ENCODE measurements at places on chromosomes 6 and 20.

DNA sequence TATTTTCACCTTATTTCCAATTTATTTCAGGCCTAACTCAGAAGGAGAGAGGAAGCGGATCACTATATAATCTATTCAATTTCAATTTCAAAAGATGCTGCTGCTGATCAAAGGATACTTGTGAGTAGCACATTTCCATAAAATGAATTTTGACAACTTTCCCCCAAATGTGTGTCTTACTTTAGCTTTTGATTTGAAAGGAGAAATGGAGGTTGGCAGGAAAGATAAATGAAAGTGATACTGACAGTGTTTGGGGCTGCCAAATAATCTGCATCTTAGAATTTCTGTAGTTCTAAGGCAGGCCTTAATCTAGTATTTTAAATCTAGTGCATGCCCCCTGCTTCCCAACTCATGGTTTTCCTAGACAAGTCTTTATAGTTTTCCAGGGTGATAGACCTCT is 535.4 kb downstream of the DOK5 start:
- DNase-seq, result no peak

GRCh38 chr6:8858854-8859331 is 423.5 kb upstream of the SLC35B3 start:
- DNase-seq, result no peak

DNA sequence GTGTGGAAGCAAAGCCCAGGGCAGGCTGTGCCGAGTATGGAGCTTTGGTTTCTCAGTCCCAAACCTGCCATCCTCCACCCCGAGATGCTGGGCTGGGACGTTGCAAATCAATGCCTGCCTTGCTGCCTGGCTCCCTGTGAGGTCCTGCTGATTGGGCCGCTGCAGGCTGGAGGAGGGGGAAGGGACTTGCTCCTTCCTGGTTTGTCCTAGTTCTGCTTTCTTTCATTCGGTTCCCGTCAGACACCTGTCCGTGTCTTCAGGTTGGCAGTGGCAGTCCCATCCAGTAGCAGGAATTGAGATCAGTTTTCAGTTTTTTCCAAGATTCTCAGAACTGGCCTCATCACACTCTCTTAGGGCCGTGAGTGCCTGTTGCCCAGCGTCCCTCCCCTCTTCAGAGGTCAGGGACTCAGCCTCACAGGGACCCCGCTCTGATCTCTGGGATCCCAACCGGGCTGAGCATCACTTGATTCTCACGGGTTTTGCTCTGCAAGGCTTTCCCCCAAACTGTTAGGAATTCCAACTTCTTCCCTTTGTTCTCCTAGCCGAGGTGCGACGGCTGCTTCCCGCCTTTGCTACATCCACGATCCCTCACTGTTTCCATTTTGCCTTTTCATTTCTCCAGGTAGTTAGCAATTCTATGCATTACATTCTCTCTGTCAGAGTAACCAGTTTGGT is 24.2 kb upstream of the TAGAP start:
- no peak for DNase-seq

- DNase-seq, result no peak
Measured at GRCh38 chr20:18585134-18585533, 2.7 kb upstream of the DTD1 start.

GRCh38 chr20:5000263-5001173 is 792 bp downstream of the SLC23A2 start:
- DNase-seq, result no peak

DNA sequence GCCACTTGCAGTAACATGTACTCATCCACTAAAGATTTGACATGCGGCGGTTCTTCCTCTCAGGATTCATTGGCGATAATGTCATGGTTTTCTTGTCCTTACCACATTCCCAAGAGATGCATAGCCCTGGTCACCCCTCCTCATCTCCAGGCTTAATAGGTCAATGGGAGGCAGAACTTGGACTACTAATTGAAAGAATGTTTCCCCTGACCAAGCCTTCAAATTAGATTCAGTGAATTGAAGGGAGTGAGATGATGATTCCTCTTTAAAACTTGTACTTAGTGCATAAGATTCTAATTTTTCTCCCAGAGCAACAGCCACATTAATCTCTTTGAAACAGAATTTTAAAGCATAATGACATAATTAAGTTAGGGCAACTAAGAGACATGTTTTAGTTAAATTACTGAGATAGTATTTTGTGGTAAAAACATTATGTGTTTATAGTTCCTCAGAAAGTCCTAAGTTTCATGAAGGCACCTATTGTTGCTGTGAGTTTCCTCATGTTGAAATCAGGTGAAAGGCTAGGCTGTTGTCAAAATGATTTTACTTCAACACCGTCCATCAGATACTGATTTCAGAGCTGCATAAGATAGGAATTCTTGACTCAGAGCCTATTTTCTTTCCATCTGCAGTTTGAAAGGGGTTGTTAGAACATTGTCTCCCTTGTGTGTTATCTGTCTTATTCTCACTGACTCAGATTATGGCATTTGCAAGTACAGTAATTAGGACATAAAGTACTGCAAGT is 48.5 kb downstream of the STK4 start:
- no peak for DNase-seq

- DNase-seq, result no peak
Measured at GRCh38 chr6:123897965-123898364, 94.3 kb downstream of the NKAIN2 start.

- DNase-seq, result no peak
Measured at GRCh38 chr6:163705923-163706322, 291.4 kb downstream of the QKI start.

DNA sequence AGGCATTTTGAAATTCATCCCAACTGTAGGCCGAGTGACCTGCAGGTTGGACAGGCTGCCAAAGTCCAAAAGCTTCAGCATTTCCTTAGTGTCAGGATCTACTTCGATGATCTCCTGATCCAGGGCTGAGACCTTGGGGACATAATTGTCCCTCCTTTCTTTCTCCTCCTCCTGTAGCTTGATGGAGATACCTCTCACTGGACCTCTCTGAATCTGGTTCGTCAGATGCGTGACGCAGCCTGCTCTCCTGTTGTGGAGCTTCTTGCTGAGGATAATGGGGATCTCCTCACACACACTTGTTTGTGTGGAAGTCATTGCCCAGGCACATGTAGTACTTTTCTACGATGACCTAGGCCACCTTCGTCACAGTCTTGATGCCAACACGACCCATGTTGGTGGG is 1.5 kb upstream of the MAS1L start:
- no peak for DNase-seq

- no peak for DNase-seq
Measured at GRCh38 chr6:15264902-15265761, 19.3 kb downstream of the JARID2 start.

GRCh38 chr6:1724616-1725015 is 114.9 kb downstream of the FOXC1 start:
- DNase-seq, result no peak

GRCh38 chr6:46135176-46135575 is 5.4 kb downstream of the ENPP4 start:
- no peak for DNase-seq

GRCh38 chr6:38955861-38956260 is 92.7 kb upstream of the GLP1R start:
- no peak for DNase-seq

GRCh38 chr20:57688864-57689263 is 21.0 kb downstream of the PMEPA1 start:
- no peak for DNase-seq

Data from hematopoietic multipotent progenitor cell treated with erythropoietin and hydrocortisone succinate and interleukin-3 and kit ligand, for 15 days (in vitro differentiated cells).